ENCODE measurements at places on chromosomes 7 and 10.

DNA sequence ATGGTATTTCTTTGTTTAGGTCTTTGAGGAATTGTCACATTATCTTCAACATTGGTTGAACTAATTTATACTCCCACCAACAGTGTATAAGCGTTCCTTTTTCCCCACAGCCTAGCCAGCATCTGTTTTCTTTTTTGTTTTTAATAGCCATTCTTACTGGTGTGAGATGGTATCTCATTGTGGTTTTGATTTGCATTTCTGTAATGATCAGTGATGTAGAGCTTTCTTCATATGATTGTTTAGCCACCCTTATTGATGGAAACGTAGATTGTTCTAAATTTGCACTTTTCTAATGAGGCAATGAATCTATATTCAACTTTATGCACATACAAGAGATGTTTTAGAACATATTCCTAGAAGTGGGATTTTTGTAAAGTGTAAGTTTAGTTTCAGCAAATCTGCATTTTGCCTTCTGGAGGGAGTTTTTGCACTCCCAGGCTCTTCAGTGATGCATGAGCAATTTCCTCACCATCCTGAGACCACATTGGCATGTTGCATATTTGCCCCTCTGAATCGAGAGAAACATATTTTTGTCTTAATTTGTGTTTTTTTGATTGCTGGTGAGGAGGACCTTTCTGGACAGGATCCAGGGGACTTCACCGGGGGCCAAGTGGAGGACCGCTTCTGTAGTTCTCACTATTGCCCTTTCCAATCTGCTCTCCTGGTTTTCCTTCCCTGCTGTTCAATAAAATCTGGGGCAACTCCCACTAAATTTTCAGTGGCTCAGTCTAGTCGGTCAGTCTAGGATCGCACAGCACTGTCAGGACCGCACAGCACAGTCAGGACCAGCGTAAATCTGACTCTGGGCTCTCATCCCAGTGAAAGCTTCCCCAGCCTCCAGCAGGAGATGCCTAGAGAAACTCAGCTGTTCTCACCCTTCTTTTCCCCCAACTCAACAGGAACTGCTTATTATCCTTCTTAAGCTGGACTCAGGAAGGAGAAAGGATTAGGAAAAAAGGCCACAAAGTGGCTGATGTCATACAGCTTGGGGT lies 157.0 kb downstream of the PTPN20 start:
- peaks cover 2% of the 10 kb centered on the region for H3K27me3 ChIP-seq
- H3K27ac ChIP-seq: no peak overlapping the region
- H3K4me3 ChIP-seq: no peak overlapping the region
- H3K4me1 ChIP-seq: no peaks in the 10 kb centered on the region
- DNase-seq: no peak

DNA sequence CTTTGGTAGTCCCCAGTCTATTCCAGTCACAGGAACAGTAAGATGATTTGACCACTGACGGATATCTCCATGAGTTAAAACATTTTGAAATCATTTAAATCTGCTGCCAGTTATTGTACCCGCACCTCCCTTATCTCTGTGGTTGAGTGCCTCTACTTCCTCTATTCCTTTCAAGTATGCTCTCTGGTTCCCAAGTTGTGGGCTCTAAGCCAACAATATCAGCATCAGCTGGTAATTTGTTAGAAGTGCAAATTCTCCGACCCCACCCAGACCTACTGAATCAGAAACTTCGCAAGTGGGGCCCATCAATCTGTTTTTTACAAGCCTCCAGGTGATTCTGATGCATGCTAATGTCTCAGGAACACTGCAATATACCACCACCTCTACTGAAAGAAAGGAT lies 235.5 kb downstream of the CCSER2 start:
- no peaks in the 10 kb centered on the region for H3K36me3 ChIP-seq
- peaks cover 6% of the 10 kb centered on the region for H3K27me3 ChIP-seq
- no peak for DNase-seq
- H3K4me1 ChIP-seq: no peaks in the 10 kb centered on the region

DNA sequence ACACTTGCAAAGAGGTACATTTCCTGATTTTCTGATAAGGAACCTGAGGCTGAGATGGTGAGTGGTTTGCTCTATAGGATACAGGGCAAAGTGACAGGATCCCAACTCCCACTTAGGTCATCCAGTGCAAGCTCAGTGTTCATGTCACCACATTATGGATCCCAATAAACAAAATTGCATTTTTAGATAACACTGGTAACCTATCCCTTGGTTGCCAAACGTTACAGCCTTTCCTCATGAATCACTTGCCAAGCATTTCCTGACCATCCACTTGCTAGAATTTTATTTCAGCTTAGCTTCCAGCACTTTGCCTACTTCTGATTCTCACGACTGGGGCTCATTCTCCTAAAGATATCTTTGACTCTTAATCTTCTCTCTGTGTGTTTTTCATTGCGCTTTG lies 131.4 kb upstream of the ODAD2 start:
- H3K36me3 ChIP-seq: peaks cover 3% of the 10 kb centered on the region
- no peaks in the 10 kb centered on the region for H3K27me3 ChIP-seq
- H3K27ac ChIP-seq: no peak overlapping the region

GRCh38 chr7:329691-330281 lies 39.8 kb downstream of the FOXL3 start:
- H3K27me3 ChIP-seq: no peaks in the 10 kb centered on the region
- H3K27ac ChIP-seq: no peak overlapping the region
- DNase-seq: no peak
- H3K4me3 ChIP-seq: no peak overlapping the region
- no peaks in the 10 kb centered on the region for H3K36me3 ChIP-seq
- H3K4me1 ChIP-seq: peaks cover 9% of the 10 kb centered on the region

DNA sequence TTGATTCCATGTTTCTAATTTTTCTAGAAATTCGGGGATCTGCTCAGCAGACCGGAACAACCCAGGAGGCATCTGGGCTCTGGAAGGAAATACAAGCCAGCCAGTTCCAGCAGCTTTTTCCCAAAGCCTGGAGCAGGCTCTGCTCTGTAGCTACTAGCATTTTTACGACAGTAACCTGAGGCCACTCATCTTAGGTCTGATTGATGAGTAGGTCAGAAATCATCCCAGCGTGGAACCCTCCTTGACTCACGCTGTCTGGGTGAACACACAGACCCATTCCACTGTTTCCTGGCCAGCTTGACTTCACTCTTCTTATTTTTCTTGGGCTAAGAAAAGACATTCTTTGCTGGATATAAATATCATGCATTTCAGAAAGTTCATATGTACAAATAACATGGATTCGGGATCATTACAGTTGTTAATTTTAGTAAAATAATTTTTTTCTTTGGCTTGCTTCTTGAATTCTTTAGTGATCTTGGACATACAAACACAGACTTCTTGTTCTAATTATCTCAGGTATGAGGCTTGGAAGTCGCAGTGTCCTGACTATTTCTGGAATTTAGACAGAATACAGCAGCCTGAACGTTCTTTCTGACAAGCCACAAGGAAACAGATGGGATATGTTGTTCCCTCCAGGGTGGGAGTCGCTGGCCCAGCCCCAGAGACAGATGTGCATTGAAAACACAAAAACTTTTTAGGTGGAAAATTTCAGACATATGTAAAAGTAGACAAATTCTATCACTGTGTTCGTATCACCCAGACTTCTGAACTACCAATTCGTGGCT lies 54.6 kb upstream of the PITRM1 start:
- H3K27ac ChIP-seq: no peak overlapping the region
- DNase-seq: no peak
- no peaks in the 10 kb centered on the region for H3K36me3 ChIP-seq
- H3K4me1 ChIP-seq: peaks cover 21% of the 10 kb centered on the region
- H3K4me3 ChIP-seq: no peak overlapping the region

DNA sequence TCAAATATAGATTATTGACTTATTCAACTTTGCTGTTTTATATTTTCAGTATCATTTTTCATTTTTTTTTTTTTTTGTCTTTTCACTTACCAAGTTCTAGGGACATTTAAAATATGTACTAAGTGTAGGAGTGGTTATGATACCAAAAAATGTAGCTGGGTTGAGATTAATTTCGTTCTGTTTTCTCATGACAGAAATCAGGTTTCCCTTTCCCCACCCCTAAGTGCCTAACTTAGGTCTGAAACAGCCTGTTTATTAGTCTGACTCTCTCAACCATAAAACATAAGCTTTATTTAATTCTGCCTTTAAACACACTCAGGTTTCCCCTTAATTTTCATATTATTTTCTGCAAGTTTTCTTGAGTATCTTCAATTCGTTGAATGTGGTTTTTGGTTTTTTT lies 22.1 kb downstream of the TMEM106B start:
- H3K4me1 ChIP-seq: no peaks in the 10 kb centered on the region
- H3K4me3 ChIP-seq: no peak overlapping the region

- no peaks in the 10 kb centered on the region for H3K36me3 ChIP-seq
- no peak overlapping the region for H3K27ac ChIP-seq
- no peak overlapping the region for H3K4me3 ChIP-seq
- H3K4me1 ChIP-seq: no peaks in the 10 kb centered on the region
These were observed 64.1 kb downstream of the PHTF2 start for GRCh38 chr7:77862691-77863090.

- no peaks in the 10 kb centered on the region for H3K4me1 ChIP-seq
- H3K4me3 ChIP-seq: no peak overlapping the region
- DNase-seq: no peak
- H3K27ac ChIP-seq: no peak overlapping the region
- no peaks in the 10 kb centered on the region for H3K27me3 ChIP-seq
- H3K36me3 ChIP-seq: no peaks in the 10 kb centered on the region
These were observed 559.0 kb upstream of the ADARB2 start for GRCh38 chr10:2296179-2296891.

- H3K27ac ChIP-seq: no peak overlapping the region
- no peaks in the 10 kb centered on the region for H3K36me3 ChIP-seq
- H3K4me3 ChIP-seq: no peak overlapping the region
- no peaks in the 10 kb centered on the region for H3K4me1 ChIP-seq
These were observed 66.6 kb downstream of the FZD1 start for GRCh38 chr7:91330866-91331265.

GRCh38 chr7:47663851-47664250 lies 81.9 kb upstream of the TNS3 start:
- no peaks in the 10 kb centered on the region for H3K4me1 ChIP-seq
- no peak overlapping the region for H3K27ac ChIP-seq
- H3K27me3 ChIP-seq: no peaks in the 10 kb centered on the region
- H3K4me3 ChIP-seq: no peak overlapping the region
- no peak for DNase-seq

- peaks cover 17% of the 10 kb centered on the region for H3K4me1 ChIP-seq
- H3K27me3 ChIP-seq: no peaks in the 10 kb centered on the region
- no peak overlapping the region for H3K4me3 ChIP-seq
These were observed 8.4 kb downstream of the OSBPL3 start for GRCh38 chr7:24971333-24972165.

DNA sequence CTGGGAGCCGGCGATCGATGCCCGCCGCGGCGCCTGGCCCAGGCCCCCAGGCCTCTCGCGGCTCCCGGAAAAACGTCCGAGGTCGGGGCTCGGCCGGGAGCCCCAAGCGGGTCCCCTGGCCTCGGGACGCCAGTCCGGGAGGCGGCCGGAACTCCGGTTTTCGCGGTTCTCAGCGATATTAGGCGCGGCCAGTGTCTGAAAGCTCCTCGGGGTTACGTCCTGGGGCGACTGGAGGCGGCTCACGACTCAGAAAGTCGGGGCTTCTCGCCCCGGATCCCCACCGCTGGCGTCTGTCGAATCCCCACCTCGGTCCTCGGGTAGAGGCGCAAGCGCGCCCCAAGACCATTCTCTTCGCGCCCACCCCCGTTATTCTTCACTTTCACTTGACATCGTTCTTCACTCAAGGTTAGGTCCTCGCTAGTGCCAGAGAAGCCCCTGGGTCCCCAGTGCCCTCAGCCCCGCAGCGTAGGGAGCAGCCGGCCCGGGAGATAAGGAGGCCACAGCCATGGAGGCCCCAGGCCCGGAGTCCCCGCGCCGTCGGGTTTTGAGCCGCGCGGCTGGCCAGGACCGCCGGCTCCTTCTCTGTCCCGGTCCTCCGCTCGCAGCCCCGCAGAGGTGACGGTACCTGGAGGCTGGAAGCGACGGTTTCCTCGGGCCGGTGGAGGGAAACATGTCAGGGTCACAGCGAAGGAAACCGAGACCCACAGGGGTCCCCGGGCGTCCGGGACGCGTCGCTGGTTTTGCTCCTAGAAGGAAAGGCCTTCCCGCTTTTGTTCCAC lies 35.2 kb upstream of the EBLN1 start:
- peaks cover 19% of the 10 kb centered on the region for H3K4me1 ChIP-seq
- H3K4me3 ChIP-seq: peak overlapping the region; percentile 83
- DNase-seq: peak; percentile 63
- H3K36me3 ChIP-seq: no peaks in the 10 kb centered on the region

- peaks cover 46% of the 10 kb centered on the region for H3K4me1 ChIP-seq
- no peak for DNase-seq
- no peak overlapping the region for H3K4me3 ChIP-seq
- H3K36me3 ChIP-seq: peaks cover 66% of the 10 kb centered on the region
- H3K27me3 ChIP-seq: no peaks in the 10 kb centered on the region
These were observed 4.3 kb downstream of the PGAM2 start for GRCh38 chr7:44060948-44061644.

GRCh38 chr10:124745673-124746072 lies 1.5 kb upstream of the FAM53B start:
- peaks cover 4% of the 10 kb centered on the region for H3K36me3 ChIP-seq
- no peak overlapping the region for H3K27ac ChIP-seq
- peaks cover 22% of the 10 kb centered on the region for H3K4me1 ChIP-seq
- DNase-seq: no peak
- no peak overlapping the region for H3K4me3 ChIP-seq

GRCh38 chr7:50368366-50368765 lies 63.9 kb downstream of the IKZF1 start:
- no peaks in the 10 kb centered on the region for H3K27me3 ChIP-seq
- peaks cover 75% of the 10 kb centered on the region for H3K36me3 ChIP-seq
- H3K27ac ChIP-seq: no peak overlapping the region
- peaks cover 45% of the 10 kb centered on the region for H3K4me1 ChIP-seq
- peak; percentile 45 for DNase-seq
- H3K4me3 ChIP-seq: no peak overlapping the region

DNA sequence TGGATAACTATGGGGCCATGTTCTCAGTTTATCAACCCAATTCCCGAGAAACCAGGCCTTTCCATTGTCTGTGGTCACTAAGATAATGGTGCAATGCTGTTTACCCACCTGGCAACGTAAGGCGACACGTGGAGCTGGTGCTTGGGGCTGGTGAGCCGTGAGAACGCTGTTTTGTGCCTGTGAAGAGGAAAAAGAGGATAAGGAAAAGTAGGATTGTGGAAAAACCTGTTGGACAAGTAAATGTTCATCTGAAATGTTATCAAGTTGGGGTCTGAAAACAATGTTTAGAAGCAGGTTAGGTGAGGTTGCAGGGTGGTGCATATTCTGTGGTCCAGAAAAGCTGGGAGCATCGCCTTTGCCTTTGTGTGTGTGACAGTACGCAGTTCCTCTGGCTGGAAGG lies 88.5 kb downstream of the PPP1R17 start:
- no peak overlapping the region for H3K27ac ChIP-seq
- DNase-seq: no peak
- no peak overlapping the region for H3K4me3 ChIP-seq
- no peaks in the 10 kb centered on the region for H3K27me3 ChIP-seq
- H3K36me3 ChIP-seq: no peaks in the 10 kb centered on the region

DNA sequence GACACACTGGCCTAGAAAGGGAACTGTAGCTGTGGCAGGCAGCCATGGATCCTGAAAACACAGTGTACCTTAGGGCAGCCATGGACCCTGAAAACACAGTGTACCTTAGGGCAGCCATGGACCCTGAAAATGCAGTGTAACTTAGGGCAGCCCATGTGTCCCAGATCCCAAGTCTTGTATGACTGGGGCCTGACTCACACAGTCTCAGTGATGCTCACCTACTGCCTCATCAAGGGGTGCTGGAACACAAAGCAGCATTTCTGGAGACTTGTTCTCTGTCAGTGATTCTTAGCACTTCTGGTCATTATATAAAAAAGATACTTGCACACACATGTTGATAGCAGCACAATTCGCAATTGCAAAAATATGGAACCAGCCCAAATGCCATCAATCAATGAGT lies 70.2 kb upstream of the LAMB4 start:
- H3K27ac ChIP-seq: no peak overlapping the region
- no peak overlapping the region for H3K4me3 ChIP-seq
- no peak for DNase-seq
- no peaks in the 10 kb centered on the region for H3K4me1 ChIP-seq

Data from natural killer cell (primary cell).